ENCODE measurements at places on chromosomes 4 and X. TPM values are rescaled to one million over a fixed set of nuclear protein-coding genes. Genes with fewer than 3 reads are reported as not detected.

- no peak for DNase-seq
Observed at GRCh38 chrX:39915081-39915480, 182.7 kb downstream of the BCOR start.

DNA sequence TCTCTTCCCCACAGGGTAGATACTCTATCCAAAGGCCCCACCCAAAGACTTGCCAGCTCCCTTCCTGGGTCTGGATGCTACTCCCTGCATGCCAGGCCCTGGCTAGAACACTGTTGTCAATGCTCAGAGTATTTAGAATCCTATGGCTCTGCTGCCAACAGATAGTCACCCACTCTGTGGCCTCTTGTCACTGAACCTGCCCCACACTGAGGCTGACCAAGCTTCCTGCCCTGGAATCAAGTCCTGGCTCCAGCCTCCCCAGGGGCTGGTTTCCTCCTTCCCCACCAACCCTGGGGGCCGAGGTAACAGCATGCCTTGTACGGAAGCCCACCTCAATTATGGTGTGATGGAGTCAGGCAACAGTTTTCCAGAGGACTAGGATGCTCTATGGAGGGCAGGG is 63.3 kb downstream of the EFNB1 start:
- DNase-seq = no peak

DNA sequence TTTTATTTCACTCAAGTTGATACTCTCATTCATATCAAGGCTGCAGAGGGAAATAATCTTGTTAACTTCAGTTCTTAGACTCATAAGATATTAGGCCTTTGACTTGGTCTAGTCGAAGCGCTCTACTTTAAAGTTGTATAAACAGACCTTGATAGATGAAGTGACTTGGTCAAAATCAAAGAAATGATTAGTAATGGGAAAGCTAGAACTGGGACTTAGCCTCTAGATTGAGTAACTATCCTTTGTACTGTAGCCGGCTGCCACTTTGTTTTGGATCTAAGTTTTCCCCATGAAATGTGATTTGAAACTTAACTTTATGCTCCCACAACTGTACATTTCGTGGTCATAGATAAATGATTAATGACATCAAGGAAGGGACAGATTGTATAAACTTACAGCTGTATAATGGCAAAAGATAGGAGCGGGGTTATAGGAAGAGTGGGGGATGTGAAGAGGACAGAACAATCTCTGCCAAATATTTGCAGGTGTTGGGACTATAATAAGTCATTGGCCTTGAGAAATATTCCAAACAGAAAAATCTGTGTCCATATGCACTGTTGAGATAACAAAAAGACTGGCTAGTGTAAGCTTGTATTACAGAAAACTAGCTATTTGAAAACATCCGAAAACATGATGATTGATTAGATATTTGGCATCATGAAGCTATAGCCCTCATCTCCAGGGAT is 17.2 kb downstream of the MID2 start:
- DNase-seq = no peak

GRCh38 chrX:68669094-68669860 is 21.8 kb downstream of the STARD8 start:
- DNase-seq = no peak

GRCh38 chr4:94653095-94653649 is 104.6 kb upstream of the BMPR1B start:
- DNase-seq = peak; percentile 62

GRCh38 chrX:151538190-151539122 is 25.0 kb upstream of the PASD1 start:
- peak; percentile 1 for DNase-seq

DNA sequence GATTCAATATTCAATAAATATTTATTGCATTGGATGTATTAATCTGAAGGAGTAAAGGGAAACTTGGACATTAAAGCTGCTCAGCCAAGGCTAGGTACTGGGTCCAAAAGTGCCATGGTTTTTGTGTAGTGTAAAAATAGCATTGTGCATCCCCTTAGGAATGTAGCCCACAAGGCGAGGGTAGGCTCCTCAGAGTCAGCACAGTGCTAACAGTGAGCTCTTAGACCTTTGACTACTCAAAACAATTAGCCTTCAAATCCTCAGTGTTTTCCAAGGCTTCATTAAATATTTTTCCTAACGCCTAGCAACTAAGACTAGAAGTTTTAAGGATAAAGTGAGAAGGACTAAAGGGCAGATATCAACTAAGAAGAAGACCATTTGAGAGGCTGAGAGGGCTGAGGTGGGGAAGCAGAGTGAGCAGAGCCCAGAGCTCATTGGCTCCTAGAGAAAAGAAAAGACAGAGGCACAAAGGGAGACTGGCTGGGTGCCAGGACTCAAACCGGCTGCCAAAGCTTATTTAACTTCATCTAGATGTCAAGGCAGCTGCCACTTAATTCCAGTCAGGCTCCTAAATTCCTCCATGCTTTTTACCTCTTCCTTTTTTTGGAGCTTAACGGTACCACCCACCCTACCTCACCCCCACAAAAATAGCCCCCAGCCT is 17.0 kb downstream of the PRKG2 start:
- DNase-seq = no peak

- DNase-seq = no peak
Observed at GRCh38 chrX:51975811-51976210, 82.4 kb downstream of the MAGED1 start.

- no peak for DNase-seq
Observed at GRCh38 chr4:38537666-38538065, 126.3 kb upstream of the KLF3 start.

- DNase-seq = no peak
Observed at GRCh38 chr4:144374065-144374464, 233.5 kb upstream of the GYPA start.

GRCh38 chr4:152806501-152807125 is 26.9 kb downstream of the ARFIP1 start:
- DNase-seq = no peak

DNA sequence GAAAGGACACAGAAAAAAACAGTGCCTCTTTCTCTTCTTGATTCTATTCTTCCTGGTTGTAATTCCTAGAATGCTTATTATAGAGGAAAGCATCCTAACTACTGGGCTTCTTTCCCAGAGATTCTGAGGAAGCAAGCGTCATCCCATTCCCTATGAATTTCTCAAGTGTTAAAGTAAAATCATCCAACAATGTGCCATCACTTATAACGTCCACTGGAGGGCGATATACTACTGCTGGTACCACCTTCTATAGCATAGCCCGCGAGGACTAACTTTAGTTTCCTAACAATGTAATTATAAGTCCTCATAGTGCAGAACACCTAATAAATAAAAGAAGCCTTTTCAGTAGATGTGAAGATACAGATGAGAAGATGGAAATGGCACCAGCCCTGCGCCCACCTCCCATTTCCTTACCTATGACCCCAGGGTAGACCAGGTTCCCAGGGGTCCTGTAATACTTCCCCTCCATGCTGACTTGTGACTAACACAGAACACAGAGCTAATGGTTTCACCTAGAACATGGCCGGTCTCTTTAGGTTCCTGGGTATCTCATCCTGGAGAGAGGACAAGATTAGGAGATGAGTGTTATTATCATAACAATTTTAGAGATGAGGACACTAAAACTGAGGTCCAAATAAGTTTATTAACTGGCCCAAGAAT is 4.2 kb downstream of the CENPVL3 start:
- peak; percentile 32 for DNase-seq

- no peak for DNase-seq
Observed at GRCh38 chrX:149515954-149516602, 11.0 kb upstream of the IDS start.

- DNase-seq = peak; percentile 95
Observed at GRCh38 chr4:123699880-123700771, 303.5 kb downstream of the SPRY1 start.

DNA sequence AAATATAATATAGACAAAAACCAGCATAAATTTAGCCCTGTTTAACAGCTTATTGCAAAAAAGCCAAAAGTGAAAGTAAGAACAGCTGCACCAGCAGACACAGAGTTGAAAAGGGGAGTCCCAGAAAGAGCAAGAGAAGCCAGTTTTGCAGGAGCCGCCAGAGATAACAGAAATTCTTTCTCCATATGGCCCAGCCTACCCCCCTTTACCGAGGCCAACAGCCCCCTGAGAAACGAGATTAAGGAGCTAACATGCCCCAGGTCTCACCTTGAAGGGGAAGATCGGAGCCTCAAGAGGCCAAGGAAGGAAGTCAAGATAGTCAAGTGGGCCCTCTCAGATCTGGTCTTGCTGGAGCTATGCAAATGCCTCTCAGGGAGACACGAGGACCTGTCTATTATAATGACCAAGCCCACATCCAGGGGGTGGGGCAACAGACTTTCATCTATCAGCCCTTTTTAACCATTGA is 4.8 kb downstream of the ACOX3 start:
- peak; percentile 59 for DNase-seq

DNA sequence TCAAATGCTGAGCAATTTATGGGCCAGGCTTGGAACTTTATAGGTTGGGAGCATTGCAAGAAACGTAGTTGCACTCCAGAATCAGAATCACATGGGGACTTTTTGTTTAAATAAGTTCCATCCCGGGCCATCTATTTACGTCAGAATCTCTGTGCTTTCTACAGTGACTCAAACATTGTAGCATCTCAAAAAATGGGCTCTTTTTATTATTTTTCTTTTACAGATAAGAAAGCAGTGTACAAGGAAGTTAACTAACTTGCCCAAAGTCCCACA is 10.2 kb downstream of the CC2D2A start:
- DNase-seq = peak; percentile 91

GRCh38 chrX:142249721-142250120 is 44.6 kb upstream of the MAGEC2 start:
- no peak for DNase-seq

GRCh38 chr4:67765928-67766327 is 11.7 kb upstream of the GNRHR start:
- no peak for DNase-seq

- DNase-seq = no peak
Observed at GRCh38 chrX:121558886-121559285, 511.5 kb downstream of the GLUD2 start.

DNA sequence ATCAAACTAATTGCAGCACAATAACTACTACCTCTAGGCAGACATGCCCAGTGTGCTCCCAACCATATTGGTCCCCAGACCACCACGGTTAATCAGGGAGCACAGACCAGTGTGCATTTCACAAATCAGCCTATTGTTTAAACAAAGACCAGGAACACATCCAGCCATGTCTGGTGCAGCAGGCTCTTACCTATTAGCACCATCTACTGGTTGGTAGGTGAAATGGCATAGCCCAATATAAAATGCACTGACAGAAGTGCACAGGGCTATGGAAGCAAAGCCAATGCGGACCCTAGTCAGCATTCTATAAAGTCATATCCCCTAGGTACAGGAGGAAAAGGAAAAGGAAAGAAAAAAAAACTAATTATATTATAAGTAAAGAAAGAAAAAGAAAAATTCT is 15.5 kb upstream of the CYLC1 start:
- DNase-seq = peak; percentile 3

The CXCL1 gene
- total RNA-seq = 17.4 TPM

The GJB1 gene
- not detected for total RNA-seq

The CHIC1 gene
- total RNA-seq = 10.4 TPM

The ODAM gene
- not detected for total RNA-seq

The MTMR1 gene
- 30.2 TPM for total RNA-seq

The PABPC1L2A gene
- not detected for total RNA-seq

The FANCB gene
- total RNA-seq = 17.3 TPM

The TLR10 gene
- not detected for total RNA-seq

The ARMCX1 gene
- total RNA-seq = 41.9 TPM

The PHEX gene
- 0.43 TPM for total RNA-seq

The VSIG4 gene
- not detected for total RNA-seq

The SLC49A3 gene
- total RNA-seq = 7.1 TPM

The COL4A6 gene
- total RNA-seq = 0.32 TPM
